ENCODE measurements at places on chromosomes 12 and 14.

- no peak for DNase-seq
Observed at GRCh38 chr14:104580961-104581360, 1.4 kb downstream of the C14orf180 start.

- no peak for DNase-seq
Observed at GRCh38 chr12:60014436-60014835, 418.6 kb downstream of the SLC16A7 start.

GRCh38 chr12:124446364-124446763, 121.0 kb downstream of the NCOR2 start:
- no peak for DNase-seq

DNA sequence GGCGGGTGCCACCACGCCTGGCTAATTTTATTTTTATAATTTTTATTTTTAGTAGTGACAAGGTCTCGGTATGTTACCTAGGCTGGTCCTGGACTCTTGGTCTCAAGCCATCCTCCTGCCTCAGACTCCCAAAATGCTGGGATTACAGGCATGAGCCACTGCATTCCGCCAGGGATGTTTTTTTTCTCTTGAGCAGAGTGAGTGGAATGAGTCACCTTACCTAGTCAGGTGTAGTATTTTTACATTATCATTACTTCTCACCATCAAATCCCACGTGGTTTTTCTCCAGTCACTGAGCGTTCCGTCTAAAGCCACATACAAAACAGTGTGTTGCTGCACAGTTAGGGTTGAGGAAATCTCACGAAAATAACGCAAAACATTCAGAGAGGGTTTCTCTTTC, 870 bp upstream of the TBPL2 start:
- no peak for DNase-seq

DNA sequence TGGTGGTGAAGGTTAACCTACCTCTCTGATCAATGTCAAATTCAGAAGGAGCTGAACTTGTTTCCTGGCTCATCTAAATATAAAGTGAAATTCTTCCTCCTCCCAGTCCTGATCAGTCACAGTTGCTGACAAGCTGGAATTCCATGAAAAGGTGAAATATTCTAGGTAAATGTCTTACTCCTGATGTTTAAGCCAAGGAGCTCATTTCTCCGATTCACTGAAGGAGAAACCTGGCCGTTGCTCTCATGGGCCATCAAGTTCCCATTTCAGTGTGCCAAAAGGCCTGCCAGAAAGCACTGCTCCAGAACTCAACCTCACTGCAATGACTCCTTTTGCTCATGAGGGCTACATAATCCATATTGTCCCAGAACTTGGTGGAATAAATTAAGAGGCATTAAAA, 707.5 kb downstream of the GALC start:
- no peak for DNase-seq

DNA sequence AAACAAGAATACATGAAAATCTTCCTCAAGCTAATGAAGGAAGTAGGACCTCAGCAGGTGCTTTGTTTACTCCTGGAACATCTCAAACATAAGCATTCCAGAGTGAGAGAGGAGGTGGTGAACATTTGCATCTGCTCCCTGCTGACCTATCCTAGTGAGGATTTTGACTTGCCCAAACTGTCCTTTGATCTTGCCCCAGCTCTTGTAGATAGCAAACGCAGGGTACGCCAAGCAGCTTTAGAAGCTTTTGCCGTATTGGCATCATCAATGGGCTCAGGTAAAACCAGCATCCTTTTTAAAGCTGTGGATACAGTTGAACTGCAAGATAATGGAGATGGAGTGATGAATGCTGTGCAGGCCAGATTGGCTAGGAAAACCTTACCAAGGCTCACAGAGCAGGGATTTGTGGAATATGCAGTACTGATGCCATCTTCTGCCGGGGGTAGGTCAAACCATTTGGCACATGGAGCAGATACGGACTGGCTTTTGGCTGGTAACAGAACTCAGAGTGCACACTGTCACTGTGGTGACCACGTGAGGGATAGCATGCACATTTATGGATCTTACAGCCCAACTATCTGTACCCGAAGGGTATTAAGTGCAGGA, 1.9 kb downstream of the TOGARAM1 start:
- DNase-seq: peak; percentile 70

DNA sequence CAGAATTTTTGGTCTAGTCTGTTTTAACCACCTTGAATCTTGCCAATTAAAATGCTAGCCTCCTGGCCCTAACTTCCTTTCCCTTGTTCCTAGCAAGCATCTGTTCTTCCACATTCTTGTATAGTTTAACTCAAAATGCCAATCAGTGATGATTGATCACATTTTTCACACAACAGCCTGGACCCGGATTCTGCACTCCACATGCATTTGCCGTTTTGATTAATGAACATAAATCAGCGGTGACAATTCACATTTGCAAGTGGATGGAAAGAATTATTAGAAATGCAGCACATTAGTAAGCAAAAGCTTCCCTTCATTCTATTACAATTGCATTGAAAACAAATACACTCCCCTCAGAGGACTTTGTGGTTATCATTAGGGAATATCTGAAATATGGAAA, 83.4 kb downstream of the PDZRN4 start:
- DNase-seq: no peak

- DNase-seq: no peak
Observed at GRCh38 chr12:89417246-89417977, 65.1 kb upstream of the DUSP6 start.

GRCh38 chr14:76065519-76065918, 80.0 kb downstream of the IFT43 start:
- no peak for DNase-seq
